ENCODE measurements at places on chromosomes 5 and 9.

GRCh38 chr9:125747765-125748445 lies 732 bp downstream of the PBX3 start:
- DNase-seq: no peak

DNA sequence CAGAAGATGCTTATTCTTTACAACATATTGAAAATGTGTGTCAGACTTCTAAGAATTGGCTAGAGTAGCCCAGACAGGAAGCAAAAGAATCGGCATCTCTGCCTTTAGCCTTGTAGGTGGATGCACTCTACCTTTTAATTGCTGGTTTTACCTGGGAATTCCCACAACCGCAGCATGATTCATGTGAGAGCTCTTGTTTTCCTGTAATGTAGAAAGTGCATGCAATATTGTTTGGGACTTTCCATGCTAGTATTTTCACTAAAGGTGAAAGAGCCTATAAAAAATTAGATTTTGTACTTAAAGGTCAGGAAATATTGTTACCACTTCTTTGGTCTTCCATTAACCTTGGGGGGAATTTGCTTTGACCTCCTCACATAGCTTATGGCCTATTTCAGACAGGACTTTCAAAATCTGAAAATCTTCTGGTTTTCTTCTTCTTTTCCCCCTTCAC lies 89.8 kb downstream of the NTRK2 start:
- no peak for DNase-seq

- no peak for DNase-seq
These were observed 52.4 kb downstream of the GALNT10 start for GRCh38 chr5:154242964-154243376.

- DNase-seq: no peak
These were observed 79.4 kb downstream of the GOLPH3 start for GRCh38 chr5:32094691-32095090.

DNA sequence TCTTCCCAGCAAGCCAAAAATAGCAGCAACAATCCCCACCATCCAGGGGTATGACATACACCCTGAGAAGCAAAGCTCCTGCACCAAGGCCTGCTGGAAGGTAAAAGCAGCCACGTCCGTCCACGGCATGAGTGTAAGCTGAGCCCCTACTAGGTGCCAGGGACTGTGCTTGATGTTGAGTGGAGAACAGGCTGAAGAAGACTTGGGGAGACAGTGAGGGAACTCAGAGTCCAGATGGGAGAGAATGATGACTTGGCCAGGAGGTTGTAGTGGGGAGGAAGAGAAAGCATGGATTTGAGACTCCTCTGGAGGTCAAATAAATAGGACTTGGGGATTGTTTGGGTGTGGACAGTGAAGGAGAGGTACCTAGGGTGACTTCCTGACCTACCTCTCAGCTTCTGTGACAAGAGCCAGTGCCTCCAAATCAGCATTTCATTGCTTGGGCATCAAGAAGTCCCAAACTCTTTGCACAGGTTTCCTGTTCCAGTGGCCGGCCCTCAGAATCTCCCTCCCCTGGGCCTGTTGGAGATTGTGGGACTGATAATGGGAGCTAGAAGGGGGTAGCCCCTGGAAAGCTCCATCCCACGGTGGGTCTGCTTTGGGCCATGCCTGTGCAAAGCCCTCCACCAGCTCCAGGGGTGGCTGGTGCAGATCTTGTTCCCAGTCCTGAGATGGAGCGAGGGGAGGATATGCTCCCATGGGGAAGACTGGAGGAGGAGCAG lies 58.3 kb upstream of the ADAMTS2 start:
- no peak for DNase-seq

- no peak for DNase-seq
These were observed 444.0 kb upstream of the PTGER4 start for GRCh38 chr5:40235471-40236400.

DNA sequence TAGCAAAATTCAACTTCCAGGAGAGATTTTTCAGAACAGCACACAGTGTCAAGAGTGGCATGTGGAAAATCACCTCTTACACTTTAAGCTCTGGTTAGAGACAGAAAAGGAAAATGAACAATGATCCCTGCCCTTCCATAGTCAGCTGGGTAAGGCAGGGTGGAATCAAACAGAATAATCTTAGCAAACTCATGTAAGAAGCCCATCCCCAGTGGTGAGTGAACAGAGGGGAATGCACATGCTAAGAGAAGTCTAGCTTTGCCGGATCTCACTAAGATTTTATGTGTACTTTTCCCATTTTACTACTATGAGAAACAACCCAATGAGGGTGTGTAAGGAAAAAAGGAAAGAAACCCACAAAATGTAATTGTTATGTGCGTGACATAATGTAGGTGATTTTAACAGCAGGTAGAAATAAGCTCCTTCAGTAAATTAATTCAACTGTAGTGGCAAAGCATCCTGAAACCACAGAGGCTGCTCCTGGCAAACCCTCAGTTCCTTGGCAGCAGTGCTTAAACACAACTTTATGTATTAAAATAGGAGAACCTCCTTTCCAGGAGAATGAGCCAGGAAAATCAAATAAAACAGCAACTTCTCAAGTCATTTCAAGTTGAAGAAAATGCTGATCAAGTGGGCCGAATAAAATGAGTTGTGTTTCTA lies 366.0 kb upstream of the TRPC7 start:
- no peak for DNase-seq

All from T1000 (cell line).